Testis (tissue), 5 donors: ENCODE measurements at places on chromosomes 1 and 21. TPM values are rescaled to one million over a fixed set of nuclear protein-coding genes. Genes with fewer than 3 reads are reported as not detected.

The OR2L8 gene
- 0.87 TPM for total RNA-seq

The TRIM58 gene
- total RNA-seq, result 7.5 TPM

The MKNK1 gene
- 55.7 TPM for total RNA-seq

The TINAGL1 gene
- 16.4 TPM for total RNA-seq

The SPATA46 gene
- 20.0 TPM for total RNA-seq

The CYYR1 gene
- 4.6 TPM for total RNA-seq

The ITGB3BP gene
- 21.7 TPM for total RNA-seq

The RAB7B gene
- total RNA-seq, result 8.4 TPM

The ADAMTS1 gene
- total RNA-seq, result 33.7 TPM

The ALDH4A1 gene
- total RNA-seq, result 10.6 TPM

The CR1 gene
- 3.1 TPM for total RNA-seq

The OR14K1 gene
- total RNA-seq, result 3.0 TPM

The WDR64 gene
- 4.3 TPM for total RNA-seq

The HLX gene
- 3.5 TPM for total RNA-seq

The MAP1LC3C gene
- 0.63 TPM for total RNA-seq

The MYCL gene
- total RNA-seq, result 3.3 TPM

The IGSF3 gene
- 27.2 TPM for total RNA-seq

The KLF17 gene
- 5.2 TPM for total RNA-seq

The PGBD5 gene
- total RNA-seq, result 28.1 TPM

The LGR6 gene
- total RNA-seq, result 8.1 TPM

The NTNG1 gene
- 1.8 TPM for total RNA-seq

The LCE3D gene
- total RNA-seq, result not detected

The WNT2B gene
- total RNA-seq, result 10.6 TPM
